ENCODE measurements at places on chromosomes 16 and 17.

GRCh38 chr17:69802045-69802740 lies 272.8 kb upstream of the KCNJ16 start:
- no peak for DNase-seq

DNA sequence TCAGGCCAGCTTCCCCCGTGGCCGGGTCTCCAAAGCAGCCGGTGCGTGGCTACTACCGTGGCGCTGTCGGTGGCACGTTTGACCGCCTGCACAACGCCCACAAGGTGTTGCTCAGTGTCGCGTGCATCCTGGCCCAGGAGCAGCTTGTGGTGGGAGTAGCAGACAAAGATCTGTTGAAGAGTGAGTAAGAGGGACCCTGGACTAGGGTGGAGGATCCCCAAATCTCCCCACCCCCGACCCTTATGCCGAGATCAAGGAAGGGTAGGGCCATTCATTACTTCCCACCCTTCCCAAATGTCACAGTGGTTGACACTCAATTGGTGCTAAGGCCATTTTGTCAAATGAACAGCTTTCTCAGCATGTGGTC lies 1.2 kb downstream of the COASY start:
- DNase-seq = no peak

GRCh38 chr16:3509470-3509928 lies 8.7 kb downstream of the CLUAP1 start:
- DNase-seq = peak; percentile 50

- no peak for DNase-seq
These were observed 13.5 kb upstream of the ITGB3 start for GRCh38 chr17:47239967-47240651.

GRCh38 chr17:2089021-2089422 lies 34.1 kb downstream of the HIC1 start:
- DNase-seq = no peak

DNA sequence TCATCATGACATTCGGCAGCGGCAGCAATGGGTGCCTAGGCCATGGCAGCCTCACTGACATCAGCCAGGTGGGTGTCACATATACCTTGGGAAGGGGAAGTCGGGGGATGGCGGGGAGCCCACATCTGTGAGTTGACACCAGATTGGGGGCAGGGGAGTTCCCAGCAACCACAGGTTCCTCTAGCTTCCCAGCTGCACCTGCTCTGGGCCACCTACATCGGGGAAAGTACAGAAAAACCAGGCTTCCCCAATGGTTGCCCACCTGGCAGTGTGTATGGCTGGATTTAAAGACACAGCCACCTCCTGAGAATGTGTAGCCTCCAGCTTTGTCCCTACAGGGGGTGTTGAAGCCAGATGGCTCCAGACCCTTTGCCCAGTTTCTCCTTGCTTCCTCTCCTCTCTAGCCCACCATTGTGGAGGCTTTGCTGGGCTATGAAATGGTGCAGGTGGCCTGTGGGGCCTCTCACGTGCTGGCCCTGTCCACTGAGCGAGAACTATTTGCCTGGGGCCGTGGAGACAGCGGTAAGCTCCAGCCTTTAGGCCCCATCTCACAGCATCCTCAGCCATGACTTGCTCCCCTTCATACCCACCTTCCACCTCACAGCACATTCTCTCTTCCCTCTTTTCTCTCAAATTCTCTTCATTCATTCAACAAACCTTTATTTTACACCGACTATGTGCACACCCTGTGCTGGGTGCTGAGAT lies 5.0 kb upstream of the TRAF4 start:
- DNase-seq = no peak

DNA sequence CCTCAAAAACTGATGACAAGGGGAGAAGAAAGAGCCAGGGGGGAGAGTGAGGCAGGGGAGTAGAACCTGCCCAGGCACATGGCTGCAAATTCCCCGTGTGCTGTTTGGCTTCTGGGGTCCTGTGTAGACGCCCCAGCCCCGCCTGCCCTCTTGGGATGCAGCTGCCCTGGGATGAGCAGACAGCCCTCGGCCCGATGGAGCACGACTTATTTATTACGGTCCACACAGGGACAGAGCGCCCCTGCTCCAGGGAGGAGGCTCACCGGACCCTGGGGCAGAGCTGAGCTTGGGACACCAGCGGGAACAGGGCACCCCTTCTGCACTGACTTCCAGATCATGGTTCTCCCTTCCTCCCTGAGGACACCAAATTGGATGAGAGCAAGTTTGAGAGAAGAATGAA lies 9.1 kb downstream of the LDHD start:
- DNase-seq = no peak

GRCh38 chr17:12985431-12986293 lies 32.2 kb downstream of the ELAC2 start:
- no peak for DNase-seq

DNA sequence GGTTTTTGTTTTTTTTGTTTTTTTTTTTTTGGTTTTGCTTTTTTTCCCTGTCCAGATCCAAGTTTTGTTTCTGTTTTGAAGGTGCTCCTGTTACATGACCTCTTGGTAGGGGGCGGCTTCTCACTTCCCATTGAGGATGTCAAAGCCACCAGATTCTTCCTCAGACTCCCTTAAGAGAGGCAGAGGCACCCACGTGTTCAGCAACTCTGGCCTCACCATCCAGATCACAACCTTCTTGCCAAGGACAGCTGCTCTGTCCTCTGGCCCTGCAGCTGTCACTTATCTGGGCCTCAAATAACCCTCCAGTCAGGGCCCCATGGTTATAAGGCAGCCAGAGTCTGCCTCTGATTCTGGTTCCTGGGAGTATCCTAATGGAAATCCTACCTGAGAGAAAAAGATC lies 208.5 kb downstream of the STX8 start:
- no peak for DNase-seq

- DNase-seq = no peak
These were observed 256.6 kb downstream of the CPPED1 start for GRCh38 chr16:12546918-12547607.

DNA sequence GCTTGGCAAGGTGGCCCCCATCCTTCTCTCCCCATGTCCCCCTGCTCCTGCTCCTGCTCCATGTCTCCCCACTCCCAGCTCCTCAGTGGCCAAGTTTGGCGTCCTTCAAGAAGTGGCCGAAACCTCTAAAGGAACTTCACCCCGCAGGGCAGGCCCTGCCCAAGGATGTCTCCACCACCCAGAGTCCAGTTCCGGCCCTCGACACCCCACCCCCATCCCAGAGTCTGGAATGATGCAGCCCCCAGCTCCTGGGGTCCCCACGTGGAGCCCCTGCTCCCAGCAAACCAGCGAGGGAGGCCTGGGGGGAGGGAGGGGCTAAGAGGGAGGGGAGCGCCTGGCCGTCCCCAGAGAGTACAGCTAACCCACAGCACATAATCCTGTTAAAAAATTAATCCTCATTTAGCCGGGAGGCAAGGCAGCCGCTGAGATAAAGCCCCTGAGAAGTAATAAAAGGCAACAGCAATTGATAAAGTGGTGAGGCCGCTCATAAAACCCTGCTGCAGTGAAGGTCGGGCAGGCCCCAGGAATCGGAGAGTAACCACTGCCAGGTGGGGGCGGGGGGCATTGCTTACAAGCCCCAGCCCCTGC lies 9.9 kb upstream of the ENPP7 start:
- no peak for DNase-seq

GRCh38 chr17:55588446-55589242 lies 77.4 kb upstream of the SMIM36 start:
- DNase-seq = no peak

DNA sequence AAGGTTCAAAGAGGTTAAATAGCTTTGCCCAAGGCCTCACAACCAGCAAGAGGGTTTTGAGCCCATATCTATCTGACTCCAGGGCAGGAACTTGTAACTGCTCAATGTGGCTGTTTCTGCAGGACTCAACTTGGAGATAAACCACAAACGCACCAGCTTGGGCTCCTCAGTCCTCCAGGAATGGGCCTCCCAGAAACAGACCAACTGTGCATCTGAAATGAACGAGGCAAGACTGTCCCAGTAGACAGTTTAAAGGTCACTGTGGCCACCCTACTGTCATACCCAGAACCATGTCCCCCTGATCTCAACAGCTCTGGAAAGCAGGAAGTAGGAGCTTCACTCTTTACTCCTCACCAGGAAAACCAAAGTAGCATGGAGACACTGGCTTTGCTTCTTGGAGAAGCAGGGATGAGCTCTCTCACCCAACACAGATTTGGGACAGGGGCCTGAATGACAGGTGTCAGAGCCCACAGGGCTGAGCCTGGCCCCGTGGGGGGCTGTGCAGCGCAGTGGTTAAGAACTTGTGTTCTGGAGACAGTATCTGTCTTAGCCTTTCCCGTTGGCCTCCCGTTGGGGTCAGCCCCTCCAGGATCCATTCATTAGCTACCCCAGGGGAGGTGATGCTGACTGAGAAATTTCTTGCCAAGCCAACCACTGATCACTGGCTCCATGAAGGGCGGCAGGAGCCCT lies 2.3 kb upstream of the CALB2 start:
- no peak for DNase-seq

GRCh38 chr17:13917634-13918033 lies 151.7 kb upstream of the COX10 start:
- DNase-seq = no peak

DNA sequence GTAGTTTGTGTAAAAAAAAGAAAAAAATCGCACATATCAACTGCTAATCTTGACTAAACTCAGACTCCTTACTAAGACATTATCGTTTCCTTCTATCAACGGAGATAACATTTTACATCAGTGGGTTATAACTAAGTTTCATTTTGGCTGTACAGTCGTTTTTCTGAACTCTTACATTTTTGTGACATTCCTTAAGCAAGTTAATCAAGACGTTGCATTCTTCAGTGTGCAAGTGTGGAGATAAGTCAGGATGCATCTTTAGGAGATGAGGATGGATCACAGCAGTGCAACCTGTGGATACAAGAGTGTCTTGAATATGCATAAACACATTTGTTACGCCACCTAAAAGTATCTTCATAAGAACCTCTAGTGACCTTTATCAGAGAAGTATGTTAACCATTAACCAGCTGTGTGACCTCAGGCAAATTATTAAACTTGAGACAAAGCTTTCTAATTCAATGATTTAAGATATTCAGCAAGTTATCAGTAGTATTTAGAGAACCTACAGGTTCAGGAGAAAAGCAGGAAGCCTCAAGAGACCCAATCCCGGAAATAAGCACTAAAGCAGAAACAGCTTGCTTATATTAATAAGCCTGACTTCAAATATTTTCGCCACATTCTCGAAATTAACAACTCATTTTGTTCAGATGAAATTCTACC lies 9.4 kb downstream of the CMC2 start:
- no peak for DNase-seq

DNA sequence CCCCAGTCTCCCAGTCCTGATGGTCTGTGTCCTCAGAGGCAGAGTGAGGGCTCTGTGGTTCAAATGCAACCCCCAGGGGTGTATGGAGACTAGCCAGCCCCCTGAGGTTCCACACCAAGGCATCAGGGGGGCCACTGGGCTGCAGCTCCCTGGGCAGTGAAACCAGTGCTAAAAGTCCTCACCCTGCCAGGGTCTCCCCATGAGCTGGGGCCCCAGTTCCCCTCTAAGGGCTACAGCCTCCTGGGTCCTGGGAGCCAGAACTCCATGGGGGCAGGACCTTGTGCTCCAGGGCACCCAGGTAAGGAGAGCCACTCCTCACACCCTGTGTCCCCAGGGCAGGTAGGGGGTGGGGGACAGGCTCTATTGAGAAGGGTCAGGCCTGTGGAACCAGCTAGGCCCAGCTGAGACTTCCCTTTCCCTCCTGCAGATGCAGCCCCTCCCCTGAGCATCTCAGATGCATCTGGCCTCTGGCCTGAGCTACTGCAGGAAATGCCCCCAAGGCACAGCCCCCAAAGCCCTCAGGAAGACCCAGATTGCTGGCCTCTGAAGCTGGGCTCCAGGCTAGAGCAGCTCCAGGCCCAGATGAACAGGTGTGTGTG lies 6.4 kb upstream of the DCAF7 start:
- DNase-seq = no peak

- DNase-seq = peak; percentile 62
These were observed 6.3 kb downstream of the CCDC102A start for GRCh38 chr16:57530104-57530521.

DNA sequence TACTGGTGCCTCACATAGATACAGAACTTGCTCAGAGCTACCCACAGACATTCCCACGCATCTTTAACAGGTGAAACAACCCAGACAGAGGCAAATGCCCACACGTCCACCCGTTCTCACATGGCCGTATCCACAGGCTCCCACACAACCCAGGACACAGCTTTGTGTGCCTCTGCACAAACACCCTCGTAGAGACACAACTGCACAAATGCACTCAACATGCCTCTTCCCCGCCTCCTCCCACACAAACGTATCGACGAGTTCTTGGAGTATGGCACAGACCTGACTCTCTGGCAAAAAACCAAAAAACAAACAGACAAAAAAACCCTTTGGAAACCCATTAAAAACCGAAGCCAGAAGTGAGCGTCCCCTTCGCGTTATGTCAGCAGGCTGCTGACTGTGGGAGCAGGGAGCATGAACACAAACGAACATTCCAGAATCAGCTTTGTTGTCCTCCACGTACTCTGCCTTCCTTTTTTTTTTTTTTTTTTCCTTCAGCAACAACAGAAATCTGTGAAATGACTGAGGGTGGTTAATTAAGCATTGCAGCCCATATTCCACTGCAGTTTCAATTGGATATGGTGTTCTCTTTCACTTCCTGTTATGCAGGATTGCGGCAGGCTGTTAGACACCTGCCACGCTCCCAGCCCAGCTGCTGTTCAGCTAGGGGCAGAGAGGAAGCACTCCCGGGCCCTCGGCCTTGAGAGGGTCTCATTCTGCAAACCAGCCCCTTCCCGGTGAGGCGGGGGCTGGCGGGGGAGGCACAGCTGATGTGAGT lies 313.7 kb downstream of the MAF start:
- DNase-seq = no peak

GRCh38 chr17:80452173-80452915 lies 24.1 kb downstream of the NPTX1 start:
- no peak for DNase-seq

GRCh38 chr17:73284906-73285602 lies 23.4 kb upstream of the CPSF4L start:
- DNase-seq = no peak

- no peak for DNase-seq
These were observed 18.2 kb downstream of the WFDC1 start for GRCh38 chr16:84312783-84313382.

DNA sequence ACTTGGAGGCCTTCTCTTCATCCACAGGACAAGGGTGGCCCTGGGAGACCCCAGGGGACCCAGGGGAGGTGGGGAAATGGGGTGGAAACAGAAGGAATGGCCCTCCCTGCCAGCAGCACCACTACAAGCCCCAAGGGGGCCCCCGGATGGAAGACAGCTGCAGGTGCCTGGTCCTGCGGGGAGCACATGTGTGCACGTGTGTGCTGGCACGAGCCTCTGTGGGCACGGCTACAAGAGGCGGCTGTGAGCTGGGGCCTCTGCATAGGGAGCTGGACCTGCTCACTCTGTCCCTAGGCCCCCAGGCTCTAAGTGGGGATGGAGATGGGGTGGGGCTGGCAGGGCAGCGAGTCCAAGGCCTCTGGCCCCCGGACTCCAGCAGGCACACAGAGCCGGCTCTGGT lies 13.2 kb upstream of the AATK start:
- DNase-seq = no peak

- no peak for DNase-seq
These were observed 33.3 kb upstream of the MGAT5B start for GRCh38 chr17:76834870-76835269.

Measured in stimulated activated CD8-positive, alpha-beta memory T cell treated with anti-CD3 and anti-CD28 coated beads, Interleukin-4, amount 100 ng/mL, for 1 hour (primary cell).